ENCODE measurements at places on chromosomes 3 and 15. TPM values are rescaled to one million over a fixed set of nuclear protein-coding genes. Genes with fewer than 3 reads are reported as not detected.

DNA sequence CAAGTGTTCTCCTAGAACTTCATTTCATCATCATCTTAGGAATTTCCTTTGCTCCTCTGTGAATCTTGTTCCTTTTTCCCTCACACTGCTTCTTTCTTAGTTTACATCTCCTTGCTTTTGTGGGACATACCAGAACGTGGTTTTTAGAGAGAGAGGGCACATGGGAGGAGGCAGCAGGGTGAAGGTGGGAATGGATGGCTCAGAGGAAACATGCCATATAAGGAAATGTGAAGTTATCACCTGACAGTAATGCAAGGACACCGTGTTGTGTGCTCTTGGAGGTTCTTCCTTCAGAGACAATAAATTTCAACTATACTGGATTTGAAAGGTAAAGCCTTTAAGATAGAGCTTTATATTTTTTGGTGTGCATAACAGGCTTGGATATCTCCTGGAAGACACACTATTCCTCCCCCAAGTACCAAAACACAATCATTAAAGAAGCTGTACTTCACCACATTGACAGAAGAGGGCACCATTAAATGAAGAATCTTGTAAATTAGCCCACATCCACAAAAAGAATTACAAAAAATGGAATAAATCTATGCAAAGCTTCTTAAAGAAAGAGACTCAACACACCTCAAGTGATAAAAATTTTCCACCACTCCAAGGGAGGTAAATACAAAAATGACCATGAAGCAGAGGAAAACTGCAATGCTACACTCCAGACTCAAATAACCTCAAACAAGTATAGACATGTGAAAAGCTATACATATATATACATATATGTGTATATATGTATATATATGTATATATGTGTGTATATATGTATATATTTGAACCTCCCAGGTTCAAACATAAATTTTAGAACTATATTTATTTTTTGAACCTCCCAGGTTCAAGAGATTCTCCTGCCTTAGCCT, 26.1 kb downstream of the RPL39L start:
- peak; percentile 24 for DNase-seq

- DNase-seq: no peak
These were observed 41.3 kb downstream of the METTL6 start for GRCh38 chr3:15385901-15386653.

GRCh38 chr3:13513913-13514517, 33.9 kb downstream of the HDAC11 start:
- DNase-seq: no peak

DNA sequence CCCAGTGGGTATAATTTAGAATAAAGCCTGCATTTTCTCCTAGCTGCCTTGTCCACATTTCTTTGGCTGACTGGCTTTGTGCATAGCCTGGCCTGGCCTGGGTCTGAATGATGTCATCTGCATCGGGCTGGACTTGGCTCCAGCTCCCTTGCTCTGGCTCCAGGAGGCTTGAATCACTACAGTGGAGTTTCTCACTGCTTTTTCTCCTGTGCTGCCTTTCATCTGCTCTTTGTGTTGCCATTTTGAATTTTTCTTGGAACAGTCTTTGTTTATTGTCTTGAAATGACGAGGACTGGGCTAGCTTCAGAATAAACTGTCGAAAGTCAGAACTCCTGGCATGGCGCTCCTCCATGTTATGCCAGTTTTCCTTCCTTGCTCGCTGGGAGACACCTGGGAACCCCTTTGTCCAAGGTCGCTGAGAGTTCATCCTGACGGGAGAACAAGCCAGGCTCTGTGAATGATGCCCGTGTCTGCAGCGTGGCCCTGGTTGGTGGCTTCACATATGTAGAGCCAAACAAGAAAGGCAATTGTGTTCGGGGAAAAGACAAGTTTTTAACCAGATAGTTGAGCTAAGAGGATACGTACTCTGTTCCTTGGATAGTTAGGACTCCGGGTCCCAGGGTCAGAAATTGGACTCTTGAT, 258.9 kb downstream of the PDZRN3 start:
- no peak for DNase-seq

GRCh38 chr3:13403847-13404246, 16.3 kb downstream of the NUP210 start:
- DNase-seq: no peak

DNA sequence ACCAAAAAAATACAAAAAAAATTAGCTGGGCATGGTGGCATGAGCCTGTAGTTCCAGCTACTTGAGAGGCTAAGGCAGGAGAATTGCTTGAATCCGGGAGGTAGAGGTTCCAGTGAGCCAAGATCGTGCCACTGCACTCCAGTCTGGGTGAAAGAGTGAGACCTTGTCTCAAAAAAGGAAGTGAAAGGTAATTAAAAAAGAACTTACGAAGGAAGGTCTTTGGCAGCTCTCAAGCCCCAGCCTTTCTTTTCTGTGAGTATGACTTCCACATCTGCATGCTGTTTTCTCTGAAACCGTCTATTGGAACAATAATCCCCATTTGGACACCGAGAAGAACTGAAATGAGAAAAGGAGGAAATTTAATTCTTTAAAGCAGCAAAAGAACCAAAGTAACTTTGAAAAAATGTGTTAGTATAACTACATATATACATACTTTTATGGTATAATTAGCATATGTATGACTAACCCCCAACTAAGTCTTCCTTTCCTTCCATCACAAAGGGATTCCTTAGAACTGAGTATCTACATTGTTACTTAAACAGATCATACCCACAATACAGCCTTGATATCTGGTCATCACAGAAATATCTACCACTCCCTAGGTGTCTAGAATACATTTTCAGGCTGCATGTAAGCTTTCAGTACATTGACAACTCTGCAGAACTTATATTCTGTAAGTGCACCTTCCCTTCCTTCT, 50.1 kb downstream of the SETD2 start:
- no peak for DNase-seq

- DNase-seq: no peak
These were observed 189.9 kb upstream of the SOX2 start for GRCh38 chr3:181521831-181522230.

DNA sequence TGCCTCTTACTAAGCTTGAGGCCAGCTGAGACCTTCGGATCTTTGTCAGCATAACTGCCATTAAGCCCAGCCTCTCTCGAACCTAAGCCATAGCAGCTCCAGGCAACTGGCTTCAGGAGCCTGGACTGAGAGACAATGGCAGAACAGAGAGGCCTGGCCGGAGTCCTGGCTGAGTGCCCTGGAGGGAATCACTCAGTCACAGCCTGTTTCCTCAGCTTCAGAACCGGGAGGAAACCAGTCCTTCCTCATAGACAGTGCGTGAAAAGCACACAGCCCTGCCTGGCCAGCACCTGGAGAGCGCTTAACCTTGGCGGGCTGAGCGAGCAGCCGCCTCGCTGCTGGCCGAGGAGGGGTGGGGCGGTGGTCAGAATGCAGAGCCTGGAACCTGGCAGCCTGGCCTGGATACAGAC, 21.6 kb downstream of the RNU5B-1 start:
- no peak for DNase-seq

DNA sequence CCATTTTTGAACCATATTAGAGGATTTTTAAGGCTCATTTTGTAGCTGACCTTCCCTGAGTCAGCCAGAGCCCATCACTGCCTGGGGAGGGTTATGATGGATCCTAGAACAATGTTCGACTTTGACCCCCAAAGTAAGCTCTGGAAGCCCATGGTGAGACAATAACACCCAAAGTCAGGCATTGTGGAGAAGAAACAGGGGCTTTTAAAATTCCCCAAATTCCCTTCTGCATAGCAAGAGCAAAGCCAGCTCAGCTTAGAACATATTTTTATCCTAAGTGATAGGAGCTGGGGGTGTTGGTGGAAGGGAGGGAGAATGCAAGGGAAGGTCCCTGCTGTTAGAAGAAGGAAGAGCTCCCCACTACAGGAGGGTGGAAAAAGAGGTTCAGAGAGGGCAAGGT, 4.0 kb downstream of the ITGA11 start:
- DNase-seq: no peak

- no peak for DNase-seq
These were observed 43.5 kb downstream of the CFAP92 start for GRCh38 chr3:128950223-128950938.

- no peak for DNase-seq
These were observed 77.8 kb upstream of the TAMM41 start for GRCh38 chr3:11924518-11924917.

DNA sequence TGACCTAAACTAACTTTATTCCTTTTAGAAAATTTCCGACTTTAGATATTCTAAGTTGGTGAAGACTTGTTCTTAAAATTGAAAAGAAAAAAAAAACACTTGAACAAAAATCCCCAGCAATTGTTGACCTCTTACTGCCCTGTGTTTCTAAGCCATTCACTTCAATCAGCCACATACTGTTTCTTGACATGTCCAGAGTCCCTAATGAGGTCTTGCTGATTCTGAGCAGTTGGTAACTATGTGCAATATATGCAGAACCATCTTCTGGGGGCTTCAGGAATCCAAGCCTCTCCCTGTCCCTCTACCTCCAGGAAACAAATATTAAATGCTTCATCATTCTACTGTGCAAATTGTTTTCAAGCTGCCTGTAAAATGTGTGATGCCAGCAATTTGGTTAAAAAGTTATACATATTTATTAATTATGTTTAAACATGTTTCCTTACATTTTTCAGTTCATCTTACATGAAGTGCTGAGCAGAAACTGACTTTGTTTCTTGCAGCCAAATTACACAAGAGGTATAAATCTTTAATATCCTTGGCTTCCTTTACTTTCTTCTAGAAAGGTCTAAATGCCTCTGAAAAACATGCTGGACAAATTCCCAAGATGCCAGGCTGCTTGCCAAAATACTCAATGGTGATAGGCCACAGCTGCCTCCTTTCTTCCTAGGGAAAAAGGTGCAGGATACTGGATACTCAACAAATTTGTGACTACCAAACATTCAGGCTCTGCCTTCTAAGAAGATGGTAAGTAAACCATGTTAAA, 19.8 kb upstream of the GYG1 start:
- DNase-seq: no peak

DNA sequence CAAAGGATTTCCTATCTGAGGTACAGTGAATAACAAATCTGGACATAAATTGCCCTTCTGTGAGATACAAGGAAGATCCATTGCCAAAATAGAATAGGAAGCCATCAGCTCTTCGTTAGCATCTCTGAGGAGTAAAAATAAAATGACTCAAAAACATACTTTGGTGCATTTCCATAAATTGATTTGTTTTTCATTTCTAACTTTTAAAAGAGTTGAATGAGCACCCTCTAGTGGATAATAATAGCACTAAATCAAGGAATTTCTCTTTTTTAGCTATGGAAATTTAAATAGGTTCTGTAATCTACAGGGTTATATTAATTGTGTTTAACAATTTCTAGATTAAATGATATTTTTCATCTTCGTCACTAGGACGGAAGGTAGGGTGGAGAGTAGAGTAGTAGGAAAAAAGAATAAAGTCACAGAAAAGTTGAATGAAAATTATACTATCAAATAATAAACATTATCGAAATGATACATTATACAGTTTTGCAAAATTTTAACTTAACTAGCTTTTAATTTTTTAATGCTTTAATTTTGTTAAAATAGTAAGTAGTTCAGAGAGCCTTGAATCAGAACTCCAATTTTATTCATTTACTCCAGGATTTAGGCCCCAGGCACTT, 6.4 kb downstream of the NSUN3 start:
- DNase-seq: peak; percentile 7

GRCh38 chr3:27560484-27561056, 76.4 kb upstream of the SLC4A7 start:
- no peak for DNase-seq

- DNase-seq: no peak
These were observed 10.6 kb downstream of the TPM1 start for GRCh38 chr15:63052961-63053698.

DNA sequence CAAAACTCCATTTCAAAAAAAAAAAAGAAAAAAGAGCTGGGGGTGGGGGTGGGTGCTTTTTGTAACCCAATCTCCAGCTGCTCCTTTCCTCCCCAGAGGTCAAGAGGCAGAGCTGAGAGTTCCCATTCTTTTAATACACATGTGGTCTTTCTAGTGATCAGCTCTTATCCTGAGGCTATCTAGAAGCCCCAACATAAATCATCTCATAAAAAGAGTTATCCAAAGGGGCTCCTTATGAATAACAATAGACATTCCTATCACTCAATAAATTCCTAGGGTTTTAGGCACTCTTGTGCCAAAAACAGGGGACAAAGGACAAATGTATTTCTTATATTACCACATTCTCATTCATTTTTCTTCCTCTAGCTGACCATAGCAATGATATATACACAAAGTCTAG, 25.1 kb upstream of the GAP43 start:
- DNase-seq: no peak

- no peak for DNase-seq
These were observed 10.8 kb upstream of the MYZAP start for GRCh38 chr15:57580866-57581265.

GRCh38 chr3:44643024-44643423, 5.5 kb upstream of the ZNF35 start:
- no peak for DNase-seq

- no peak for DNase-seq
These were observed 3.1 kb upstream of the RPAP1 start for GRCh38 chr15:41546851-41547786.

- no peak for DNase-seq
These were observed 31.0 kb downstream of the NR2F2 start for GRCh38 chr15:96361309-96362010.

DNA sequence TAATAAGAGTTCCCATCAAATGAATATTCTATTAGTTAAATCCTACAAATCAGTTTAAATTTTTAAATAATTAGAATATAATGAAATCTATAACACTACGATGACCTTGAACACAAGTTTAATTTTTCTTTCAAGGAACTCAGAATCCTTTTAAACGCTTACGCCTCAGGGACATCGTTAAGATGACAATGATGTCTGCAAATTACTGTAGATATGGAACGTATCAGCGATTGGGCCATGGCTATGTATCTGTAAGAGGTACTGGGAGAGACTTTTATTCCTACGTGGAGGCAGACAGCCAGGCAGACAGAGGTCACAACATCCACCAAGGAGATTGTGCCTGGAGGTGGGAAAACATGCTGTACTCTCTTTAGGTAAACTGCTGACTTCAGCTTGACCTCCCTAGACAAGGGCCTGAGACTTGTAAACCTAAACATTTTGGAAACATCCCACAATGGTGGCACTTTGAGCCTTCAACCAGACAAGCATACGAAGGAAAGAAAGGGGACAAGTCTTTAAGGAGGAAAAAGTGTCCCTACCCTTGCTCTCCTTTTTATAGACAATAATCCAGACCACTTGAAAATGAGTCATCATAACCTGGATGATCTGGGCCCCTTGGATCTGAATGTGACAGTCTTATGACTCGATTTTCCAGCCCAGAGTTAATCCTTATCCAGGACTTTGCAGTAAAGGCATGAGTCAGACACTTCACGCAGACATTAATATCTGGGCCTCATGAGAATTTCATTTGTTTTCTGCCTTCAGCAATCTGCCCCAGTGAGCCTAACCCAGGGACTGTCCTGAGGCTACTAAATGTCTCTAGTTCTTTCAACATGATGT, 6.8 kb upstream of the LDHAL6B start:
- no peak for DNase-seq

Gene RLBP1
- not detected for total RNA-seq

Gene FGD5
- not detected for total RNA-seq

Gene HCN4
- total RNA-seq: 0.02 TPM

Gene DPPA2
- total RNA-seq: not detected

Gene SHISA5
- 102 TPM for total RNA-seq

Gene CTXN2
- not detected for total RNA-seq

Gene CEMIP
- total RNA-seq: not detected

Measured in CD8-positive, alpha-beta memory T cell (primary cell).